Activated CD4-positive, alpha-beta T cell treated with anti-CD3 and anti-CD28 coated beads, Interleukin-10, Interleukin-2, amounts not matched to agents 100 ng/mL and 50 ng/mL, durations not matched to agents 16 hours and 8 hours (primary cell): ENCODE measurements at places on chromosomes 2 and 18.

DNA sequence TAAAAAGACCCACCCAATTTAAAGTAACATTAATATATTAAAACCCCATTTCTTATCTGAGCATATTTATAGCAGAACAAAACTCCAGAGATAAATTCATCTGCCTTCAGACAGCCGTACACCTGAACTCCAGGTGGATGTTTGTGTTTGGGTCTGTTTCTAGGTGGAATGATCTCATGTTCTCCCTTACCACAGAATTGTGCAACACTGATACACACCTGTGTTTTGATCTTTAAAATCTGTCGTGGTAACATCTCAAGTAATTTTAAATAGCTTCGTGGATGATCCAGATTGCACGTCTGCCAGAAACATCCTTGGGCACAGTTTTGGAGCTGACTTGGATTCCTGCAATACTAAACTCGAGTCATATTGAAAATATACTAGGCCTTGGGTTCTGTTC is 207.5 kb upstream of the FOSL2 start:
- no peak for DNase-seq

GRCh38 chr2:25825238-25825637 is 53.0 kb downstream of the ASXL2 start:
- peak; percentile 75 for DNase-seq

DNA sequence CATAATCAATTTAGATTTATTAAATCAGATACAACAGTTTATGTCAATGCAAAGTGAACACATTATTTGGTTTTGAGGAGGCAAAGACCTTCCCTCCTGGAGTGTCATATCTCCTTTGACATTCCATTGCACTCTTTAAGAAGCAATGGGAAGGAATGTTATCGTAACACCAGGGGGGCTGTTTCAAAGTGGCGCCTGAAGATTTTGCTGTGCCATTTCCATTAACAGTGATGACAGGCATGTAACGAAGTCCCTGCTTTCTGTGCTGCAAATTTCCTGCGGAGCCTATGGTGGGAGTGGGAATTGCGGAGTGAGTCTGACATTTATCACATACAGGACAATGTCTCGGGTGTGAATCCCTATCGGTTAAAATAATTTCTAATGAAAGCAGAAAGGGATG is 499.6 kb upstream of the RAB6C start:
- DNase-seq = no peak

DNA sequence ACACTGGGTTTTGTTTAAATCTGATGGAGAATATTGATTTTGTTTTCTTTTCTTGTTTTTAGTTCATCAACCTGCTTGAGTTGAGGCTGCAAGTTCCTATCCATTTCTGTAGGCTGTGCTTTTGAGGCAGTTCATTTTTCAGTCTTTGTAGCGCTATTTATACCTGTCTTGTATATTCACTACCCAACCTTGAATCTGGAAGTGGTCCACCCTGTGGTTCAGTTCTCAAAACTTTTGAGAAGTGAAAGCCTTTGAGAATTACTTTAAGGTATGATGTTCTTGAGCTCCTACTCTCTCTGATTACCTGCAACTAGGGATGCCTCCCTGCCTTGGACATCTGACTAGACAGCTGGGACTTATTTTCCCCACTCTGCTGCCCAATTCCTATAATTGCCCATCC is 53.5 kb upstream of the KCNE4 start:
- DNase-seq = no peak
